ENCODE measurements at places on chromosomes 16 and 17.

DNA sequence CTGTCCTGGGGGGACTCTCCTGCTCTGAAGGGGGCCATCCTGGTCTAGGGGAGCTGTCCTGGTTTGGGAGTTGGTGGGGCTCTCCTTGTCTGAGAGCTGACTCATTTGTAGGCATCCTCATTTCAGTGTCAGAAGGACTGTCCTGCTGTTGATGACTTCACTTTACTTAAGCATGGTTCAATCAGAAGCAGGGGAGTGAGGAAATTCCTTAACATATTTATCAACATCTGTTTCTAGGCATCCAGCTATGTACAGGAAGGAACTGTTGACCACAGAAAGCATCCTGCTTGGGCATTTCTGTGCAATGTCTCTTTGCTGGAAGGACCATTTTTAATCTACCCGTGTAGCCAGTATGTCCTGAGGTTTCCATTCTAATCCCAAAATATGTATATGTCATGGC lies 502.7 kb upstream of the HSBP1 start:
- DNase-seq = no peak

DNA sequence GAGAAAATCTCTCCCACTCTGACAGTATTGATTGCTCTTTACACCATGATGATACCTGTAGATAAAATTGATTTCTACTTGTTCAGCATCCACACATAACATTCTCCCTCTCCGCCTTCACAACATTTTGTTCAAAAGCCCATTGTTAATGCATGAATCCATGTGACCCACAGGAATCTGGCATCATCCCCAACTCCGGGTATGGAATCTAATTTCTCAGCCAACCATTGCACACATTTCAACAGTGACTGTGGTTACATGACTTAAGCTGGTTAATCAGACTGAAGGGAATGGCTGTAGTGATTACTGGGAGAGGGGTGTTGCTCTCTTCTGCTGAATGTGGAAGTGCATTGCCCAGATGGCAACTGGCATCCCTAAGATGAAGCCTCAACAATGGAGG lies 161.4 kb upstream of the C16orf82 start:
- DNase-seq = no peak

DNA sequence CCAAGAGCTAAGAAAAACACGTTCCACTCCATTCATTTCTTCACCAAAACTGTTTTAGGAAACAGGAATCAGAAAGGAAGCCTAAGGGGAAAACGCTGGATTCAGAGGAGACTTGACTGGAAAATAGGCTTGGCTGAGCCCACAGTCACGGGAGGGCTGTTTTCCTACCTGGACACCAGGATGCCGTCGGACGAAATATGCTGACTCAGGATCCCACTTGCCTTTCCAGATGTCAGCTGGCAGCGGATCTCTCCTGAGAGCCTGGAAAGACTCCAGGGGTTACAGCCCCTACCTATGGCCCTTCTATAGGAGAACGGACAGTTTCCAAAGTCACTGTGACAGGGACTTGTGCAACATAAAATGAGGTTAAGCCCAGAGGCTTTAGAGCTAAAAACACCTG lies 245.1 kb downstream of the C16orf95 start:
- DNase-seq = no peak

- DNase-seq = no peak
These were observed 89.2 kb upstream of the CDC42EP4 start for GRCh38 chr17:73400915-73401545.

GRCh38 chr16:82657786-82658185 lies 31.0 kb downstream of the CDH13 start:
- no peak for DNase-seq

- DNase-seq = no peak
These were observed 610.7 kb downstream of the TMEM114 start for GRCh38 chr16:7979448-7980132.

DNA sequence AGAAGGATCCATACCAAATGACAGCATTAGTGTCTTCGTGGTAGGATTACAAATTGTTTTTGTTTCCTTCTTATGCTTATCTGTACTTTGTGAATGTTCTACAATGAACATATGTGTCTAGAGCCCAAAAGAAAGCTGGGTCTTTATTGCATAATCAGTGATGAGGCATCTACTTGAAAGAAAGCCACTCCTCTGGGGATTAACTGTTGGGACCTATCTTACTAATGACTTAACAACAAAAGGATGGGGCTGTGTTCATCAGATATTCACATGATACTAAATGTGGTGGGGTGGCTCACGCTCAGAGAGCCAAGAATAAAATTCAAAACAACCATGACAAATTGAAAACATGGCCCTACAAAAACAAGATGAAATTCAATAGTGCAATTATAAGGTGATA lies 160.2 kb downstream of the RGS9 start:
- DNase-seq = no peak

GRCh38 chr17:3039736-3040135 lies 23.7 kb downstream of the OR1D5 start:
- DNase-seq = no peak

- DNase-seq = peak; percentile 68
These were observed 985 bp upstream of the SLFN12 start for GRCh38 chr17:35433075-35433894.

- DNase-seq = no peak
These were observed 41.4 kb downstream of the SF3B3 start for GRCh38 chr16:70565053-70565452.

DNA sequence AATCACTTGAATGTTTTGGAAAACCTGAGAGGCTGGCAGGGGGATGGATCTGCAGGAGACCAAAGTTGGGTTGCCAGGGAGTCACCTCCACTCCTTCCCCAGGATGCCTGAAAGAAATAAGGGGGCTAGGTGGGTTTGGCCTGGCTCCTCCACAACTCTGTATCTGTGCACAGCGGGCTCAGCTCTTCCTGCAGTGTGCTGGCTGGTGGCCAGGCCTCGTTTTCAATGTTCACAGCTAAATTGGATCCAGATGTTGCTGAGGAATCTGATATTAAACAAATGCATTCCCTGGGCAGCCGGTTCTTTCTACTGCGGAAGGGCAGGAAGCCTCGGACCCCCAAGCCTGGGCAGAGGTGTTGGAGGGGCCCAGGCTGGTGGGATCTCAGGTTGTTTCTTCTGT lies 106.2 kb downstream of the N4BP1 start:
- no peak for DNase-seq

DNA sequence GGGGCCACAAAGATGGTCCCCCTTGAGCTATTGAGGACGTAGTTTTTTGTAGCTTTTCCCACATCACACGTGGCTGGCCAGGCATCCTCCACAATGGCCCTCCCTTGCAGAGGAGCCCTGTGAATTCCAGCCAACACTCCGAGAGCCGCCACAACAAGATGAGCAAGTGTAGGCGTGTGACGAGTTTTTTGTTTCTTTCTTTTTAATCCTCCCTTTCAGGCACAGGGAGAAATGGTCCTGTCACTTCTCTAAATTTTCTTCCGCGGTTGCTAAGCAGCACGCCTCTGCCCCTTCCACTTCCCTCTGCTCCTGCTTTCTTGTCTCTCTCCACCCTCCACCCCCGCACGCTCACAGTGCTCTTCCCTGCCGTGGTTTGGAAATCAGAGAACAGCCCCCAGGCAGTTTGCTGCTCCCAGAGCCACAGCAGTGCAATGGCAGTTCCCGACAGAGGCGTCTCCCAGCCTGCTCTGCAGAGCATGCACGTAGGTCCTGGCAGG lies 68.0 kb upstream of the MRTFB start:
- DNase-seq = no peak

GRCh38 chr17:66468241-66469087 lies 166.1 kb downstream of the PRKCA start:
- no peak for DNase-seq

DNA sequence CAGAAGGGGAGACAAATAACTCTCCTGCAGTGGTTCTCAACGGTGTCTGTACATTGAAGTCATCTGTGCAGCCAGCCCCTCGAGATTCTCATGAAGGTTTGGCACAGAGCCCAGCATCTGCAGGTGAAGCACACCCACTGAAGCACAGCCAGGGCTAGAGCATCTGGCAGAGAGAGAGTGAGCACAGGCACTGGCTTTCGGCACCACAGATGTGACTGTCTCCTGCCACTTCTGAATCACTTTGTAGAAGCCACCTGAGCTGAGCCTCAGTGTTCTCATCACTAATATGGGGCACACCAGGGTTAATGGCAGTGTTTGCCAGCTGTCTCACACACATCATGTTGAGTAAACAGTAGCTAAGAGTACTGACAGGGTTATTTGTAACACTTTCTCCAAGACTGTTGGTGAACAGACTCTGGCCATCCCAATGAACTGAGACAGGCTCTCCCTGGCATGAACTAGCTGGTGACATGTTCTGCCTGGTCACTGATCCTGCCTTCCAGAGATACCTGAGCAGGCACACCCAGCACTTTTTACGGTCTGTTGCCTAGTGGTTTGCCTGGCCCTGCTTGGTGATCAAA lies 10.9 kb downstream of the HSPB9 start:
- DNase-seq = peak; percentile 36

- peak; percentile 14 for DNase-seq
These were observed 137.0 kb upstream of the TP53TG3D start for GRCh38 chr16:32116080-32116479.

DNA sequence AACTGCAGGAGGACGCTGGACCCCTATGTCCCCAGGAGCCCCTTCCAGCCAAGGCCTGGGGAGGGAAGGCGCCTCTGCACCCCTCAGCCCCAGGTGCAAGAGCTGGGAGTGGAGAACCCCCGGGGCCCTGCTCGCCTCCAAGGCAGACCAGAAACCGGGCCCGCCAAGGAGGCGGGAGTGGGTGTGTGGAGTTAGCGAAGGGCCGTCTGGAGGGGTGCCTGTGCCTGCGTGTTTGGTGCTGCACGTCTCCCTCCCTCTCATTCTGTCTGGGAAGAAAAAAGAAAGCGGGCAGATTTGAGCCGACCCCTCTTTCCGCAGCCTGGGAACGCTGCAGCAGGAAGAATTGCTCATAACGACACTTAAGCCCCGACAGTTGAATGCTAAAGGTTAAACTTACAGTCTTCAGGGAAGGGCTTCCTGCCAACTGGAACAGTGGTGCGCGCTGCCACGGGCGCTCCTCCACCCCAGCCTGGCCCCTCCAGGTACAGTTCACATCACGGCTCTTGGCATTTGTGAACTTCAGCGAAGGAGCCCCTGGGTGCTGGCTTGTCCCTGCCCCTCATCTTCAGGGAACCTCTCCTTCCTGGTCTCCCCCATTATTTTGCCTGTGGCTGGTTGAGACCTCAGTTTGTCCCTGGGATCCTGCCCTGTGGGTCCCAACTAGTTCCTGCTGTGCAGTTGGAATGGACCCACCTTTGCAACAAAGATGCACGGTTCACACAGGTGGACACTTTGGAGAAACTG lies 19.2 kb upstream of the ZFHX3 start:
- no peak for DNase-seq

DNA sequence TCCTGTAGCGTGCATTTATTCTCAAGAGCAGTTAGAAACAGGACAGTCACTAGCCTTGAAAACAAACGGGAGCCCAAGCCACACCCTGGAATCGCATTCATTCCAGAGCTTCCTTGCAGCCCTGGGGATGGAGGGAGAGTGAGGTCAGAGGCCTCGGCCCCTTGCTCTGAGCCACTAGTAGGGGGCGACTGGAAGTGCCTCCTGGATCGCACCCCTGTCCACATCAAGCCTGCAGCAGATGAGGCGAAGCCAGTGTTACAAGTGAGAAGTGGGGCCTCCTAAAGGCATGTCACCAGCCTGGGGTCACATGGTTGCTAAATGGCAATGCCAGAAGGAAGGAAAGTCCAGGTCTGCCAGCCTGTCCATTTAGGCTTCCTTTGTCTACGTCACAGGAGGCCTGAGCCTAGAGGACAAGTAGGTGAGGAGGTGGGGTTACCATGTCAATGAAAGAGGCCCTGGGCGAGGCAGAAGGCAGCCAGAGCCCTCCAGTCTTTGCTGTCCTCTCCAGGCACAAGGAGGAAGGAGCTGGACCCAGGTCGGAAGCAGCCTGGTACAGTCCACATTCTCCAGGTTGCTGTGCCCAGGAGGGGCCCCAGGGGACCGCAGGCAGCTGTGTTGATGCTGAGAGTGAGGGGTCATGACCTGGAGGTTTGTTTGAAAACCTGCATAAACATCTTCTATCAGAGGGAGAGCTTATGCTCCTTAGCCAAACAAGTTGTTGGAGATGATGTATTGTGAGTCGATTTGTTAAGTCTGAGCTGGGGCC lies 3.0 kb upstream of the RCVRN start:
- DNase-seq = no peak

GRCh38 chr17:63760771-63761539 lies 12.4 kb downstream of the CCDC47 start:
- DNase-seq = peak; percentile 42

DNA sequence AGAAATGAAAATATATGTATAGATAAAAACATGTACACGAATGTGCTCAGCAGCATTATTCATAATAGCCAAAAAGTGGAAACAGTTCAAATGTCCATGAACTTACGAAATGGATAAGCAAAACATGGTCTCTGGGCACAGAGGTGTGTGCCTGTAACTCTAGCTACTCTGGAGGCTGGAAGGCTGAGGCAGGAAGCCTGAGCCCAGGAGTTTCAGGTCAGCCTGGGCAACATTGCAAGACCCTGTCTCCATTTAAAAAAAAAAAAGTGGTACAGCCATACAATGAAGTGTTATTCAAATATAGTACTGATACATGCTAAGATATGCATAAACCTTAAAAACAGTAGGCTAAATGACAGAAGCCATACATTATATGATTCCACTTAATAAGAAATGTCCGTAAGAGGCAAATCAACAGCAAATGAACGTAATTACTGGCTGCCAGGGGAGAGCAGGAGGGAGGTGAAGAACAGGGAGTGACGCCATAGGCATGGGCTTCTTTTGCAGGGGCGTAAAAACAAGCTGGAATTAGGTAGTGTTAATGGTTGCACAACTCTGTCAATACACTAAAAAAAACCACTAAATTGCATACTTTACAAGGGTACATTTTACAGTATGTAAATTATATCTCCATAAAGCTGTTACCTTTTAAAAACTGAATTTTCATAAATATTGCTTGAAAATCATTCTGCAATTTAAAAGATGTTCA lies 87.2 kb upstream of the PLEKHM1 start:
- no peak for DNase-seq

- peak; percentile 51 for DNase-seq
These were observed 65.9 kb downstream of the EMP2 start for GRCh38 chr16:10514369-10515055.

DNA sequence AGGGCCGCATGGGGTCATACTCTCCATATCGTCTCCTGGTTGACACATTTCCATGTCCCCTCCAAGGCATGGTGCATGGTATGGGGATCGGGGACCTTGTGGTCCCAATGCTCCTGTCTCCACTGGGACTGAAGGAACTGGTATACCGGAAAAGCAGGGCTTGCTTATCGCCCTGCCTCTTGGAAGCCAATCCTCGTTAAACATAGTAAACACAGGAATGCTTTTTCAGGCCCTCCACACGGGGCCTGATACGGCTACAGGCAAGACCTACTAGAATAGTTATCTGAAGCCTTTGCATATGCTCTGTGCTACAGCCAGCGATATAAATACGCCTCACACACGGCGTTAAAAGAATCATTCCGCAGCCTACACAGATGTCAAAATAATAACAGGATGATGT lies 159.5 kb downstream of the SHISA9 start:
- no peak for DNase-seq
